Mesenteric fat pad (tissue), 1 donor: ENCODE measurements at places on chromosomes 1 and 21.

GRCh38 chr1:182087304-182087703 lies 25.8 kb upstream of the ZNF648 start:
- no peak for DNase-seq

DNA sequence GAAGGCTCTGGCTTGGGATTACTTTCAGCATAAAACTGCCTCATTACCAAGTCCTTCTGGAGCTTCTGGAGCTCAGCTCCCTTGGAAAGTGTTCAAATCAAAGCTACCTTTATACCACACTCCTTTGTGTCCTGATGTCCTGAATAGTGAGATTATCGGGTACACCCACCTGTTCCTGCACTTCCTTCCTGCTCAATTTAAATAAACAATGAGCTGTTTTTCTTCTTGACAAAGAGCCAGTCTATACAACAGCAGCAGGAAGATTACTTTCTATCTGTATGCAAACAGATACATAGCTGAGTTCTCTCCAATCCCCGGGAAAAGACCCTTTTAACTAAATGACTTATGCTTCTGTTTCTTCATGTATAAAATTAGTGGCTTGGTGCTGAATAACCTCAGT lies 258.0 kb upstream of the FMN2 start:
- no peak for DNase-seq

DNA sequence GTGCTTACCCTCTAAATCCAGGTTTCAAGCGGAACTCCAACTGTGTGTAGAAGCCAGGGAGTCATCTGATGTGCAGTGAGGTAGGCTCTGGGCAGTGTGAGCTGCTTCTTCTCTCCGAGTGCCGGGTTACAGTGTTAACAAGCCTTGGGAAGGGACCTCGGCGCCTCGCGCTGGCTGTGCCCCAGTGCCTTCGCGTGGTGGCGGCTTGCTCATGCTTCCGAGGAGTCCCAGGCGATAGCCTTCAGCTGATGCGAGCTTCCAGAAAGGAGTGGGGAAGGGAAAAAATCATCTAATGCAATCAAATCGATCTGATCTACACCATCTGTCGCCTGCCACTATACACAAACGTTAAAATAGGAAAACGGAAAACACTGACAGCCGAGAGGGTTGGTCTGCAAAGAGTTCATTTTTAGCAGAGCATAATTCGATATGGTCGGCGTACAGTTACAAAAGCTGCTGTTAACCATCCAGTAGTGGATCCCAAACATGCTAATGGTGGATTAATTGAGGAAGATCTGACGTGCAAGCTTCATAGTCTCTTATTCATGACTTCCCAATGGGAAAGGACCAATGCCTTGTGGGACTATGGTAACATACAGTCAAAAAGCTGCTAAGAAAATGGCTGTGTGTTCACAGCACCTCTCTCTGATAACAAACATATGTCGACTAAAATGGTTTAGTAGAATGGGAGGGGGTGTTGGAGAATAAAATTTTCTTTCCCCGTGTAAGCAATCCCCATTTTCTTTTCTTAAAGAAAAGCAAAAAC lies 128.7 kb upstream of the DPYD start:
- no peak for DNase-seq

- DNase-seq: no peak
Measured at GRCh38 chr1:232558954-232559353, 71.0 kb downstream of the SIPA1L2 start.

DNA sequence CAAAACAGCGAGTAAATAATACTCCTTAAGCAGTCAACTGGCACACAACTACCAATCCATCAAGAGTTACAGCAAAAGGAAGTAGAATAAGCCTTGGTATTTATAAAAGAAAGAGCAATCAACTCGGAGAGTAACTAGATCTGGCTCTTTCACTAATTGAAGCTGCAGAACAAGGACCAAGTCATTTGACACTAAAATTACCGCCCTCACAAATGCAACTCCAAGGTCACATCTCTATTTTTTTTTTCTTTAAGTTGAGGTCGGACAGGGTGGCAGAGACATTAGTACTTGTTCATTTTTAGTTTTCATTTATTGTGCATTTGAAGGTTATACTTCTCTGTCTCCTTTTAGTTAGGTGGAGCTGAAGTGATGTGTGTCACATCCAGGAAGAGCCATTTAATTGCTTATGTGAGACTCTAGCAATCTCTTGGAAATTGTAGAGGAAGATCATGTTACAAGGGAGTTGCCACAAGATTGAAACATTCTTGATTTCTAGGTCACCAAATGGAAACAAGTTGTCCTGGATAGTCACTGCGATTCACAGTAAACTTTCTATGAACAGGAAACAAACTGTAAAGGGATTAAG lies 138.1 kb upstream of the ADAMTS5 start:
- no peak for DNase-seq

- DNase-seq: no peak
Measured at GRCh38 chr1:25540750-25541342, 2.6 kb upstream of the LDLRAP1 start.

GRCh38 chr1:87325982-87326738 lies 2.5 kb upstream of the LMO4 start:
- no peak for DNase-seq
